ENCODE measurements at places on chromosomes 12 and 14. TPM values are rescaled to one million over a fixed set of nuclear protein-coding genes. Genes with fewer than 3 reads are reported as not detected.

FSCB gene
- total RNA-seq = not detected

ENDOU gene
- total RNA-seq = 0.30 TPM

TFCP2 gene
- total RNA-seq = 33.6 TPM

NR1H4 gene
- not detected for total RNA-seq

NRXN3 gene
- not detected for total RNA-seq

KRT6C gene
- not detected for total RNA-seq

DTX3 gene
- 32.8 TPM for total RNA-seq

ANP32D gene
- total RNA-seq = not detected

MBIP gene
- 21.1 TPM for total RNA-seq

FZD10 gene
- not detected for total RNA-seq

CCDC175 gene
- not detected for total RNA-seq

IL31 gene
- not detected for total RNA-seq

CD4 gene
- total RNA-seq = 3.0 TPM

NEUROD4 gene
- total RNA-seq = not detected

CD27 gene
- total RNA-seq = 158 TPM

LPAR5 gene
- 19.4 TPM for total RNA-seq

RNF212B gene
- total RNA-seq = not detected

CYP46A1 gene
- 0.33 TPM for total RNA-seq

DHH gene
- 0.11 TPM for total RNA-seq

ARHGAP9 gene
- total RNA-seq = 304 TPM

NPAS3 gene
- total RNA-seq = not detected

AHNAK2 gene
- 0.06 TPM for total RNA-seq

CIROP gene
- total RNA-seq = not detected

CLEC14A gene
- not detected for total RNA-seq

ACSS3 gene
- total RNA-seq = not detected

FOXM1 gene
- total RNA-seq = 86.9 TPM

REP15 gene
- total RNA-seq = not detected

SYCP3 gene
- total RNA-seq = 0.94 TPM

KIAA0586 gene
- 29.9 TPM for total RNA-seq

BATF gene
- total RNA-seq = 34.1 TPM

RNFT2 gene
- 10.8 TPM for total RNA-seq

TTC6 gene
- not detected for total RNA-seq

CCDC184 gene
- total RNA-seq = 0.58 TPM

GDF3 gene
- not detected for total RNA-seq

MEG3 gene
- not detected for total RNA-seq

POTEG gene
- not detected for total RNA-seq

TAS2R9 gene
- not detected for total RNA-seq

KRT83 gene
- total RNA-seq = not detected

ANO4 gene
- total RNA-seq = not detected

EIF2S3B gene
- 0.89 TPM for total RNA-seq

MANSC4 gene
- total RNA-seq = not detected

All from activated naive CD8-positive, alpha-beta T cell treated with anti-CD3 and anti-CD28 coated beads, Interleukin-2, amount 10 ng/mL, durations not matched to agents 7 days and 5 days (primary cell).